ENCODE measurements at places on chromosomes 16 and 17.

DNA sequence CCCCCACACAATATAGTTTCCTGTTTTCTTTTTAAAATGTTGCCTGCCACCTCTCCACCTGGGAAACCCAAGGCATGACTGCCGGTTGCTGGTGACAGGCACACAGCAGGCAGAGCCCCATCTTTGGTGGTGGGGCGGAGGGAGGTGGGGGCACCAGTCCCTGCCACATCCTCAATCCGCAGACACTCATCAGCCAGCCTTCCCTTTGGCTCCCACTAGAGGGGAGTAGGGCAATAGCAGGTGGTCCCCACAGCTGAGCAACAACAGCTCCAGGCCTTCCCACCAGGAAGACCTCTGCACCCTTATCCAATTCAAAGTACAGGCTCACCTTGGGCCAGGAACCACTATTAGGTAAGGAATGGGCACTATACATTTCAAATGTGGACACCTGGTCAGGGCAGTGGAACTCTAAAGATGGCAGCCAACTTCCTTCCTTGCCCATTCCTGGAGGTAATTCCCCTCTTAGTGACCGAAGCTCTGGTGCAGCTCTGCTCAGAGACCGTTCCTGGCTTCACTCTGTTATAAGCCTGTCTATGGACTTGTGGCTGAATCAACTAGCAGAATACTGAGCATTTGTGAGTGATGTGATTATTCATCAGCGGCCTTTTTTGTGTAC, 13.9 kb downstream of the RECQL5 start:
- DNase-seq, result no peak

GRCh38 chr16:17233318-17234002, 237.3 kb downstream of the XYLT1 start:
- DNase-seq, result no peak

DNA sequence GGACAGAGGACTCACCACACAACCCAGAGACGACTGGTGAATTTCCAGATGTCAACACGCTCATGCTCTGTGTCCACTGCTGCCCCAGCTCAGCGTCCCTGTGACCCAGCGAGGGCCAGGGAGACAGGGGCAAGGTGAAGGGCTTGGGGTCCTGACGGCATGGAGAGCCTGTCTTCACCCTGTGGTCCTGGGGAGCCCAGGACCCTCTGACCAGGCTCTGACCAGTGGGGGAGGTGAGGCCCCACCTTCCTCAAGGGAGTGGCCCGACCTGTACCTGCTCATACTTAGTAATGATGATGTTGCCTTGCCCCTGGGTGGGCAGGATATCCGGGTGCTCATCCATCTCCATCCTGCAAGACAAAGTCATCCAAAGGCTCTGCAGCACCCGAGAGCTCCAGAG, 39.8 kb downstream of the TNFRSF13B start:
- no peak for DNase-seq

DNA sequence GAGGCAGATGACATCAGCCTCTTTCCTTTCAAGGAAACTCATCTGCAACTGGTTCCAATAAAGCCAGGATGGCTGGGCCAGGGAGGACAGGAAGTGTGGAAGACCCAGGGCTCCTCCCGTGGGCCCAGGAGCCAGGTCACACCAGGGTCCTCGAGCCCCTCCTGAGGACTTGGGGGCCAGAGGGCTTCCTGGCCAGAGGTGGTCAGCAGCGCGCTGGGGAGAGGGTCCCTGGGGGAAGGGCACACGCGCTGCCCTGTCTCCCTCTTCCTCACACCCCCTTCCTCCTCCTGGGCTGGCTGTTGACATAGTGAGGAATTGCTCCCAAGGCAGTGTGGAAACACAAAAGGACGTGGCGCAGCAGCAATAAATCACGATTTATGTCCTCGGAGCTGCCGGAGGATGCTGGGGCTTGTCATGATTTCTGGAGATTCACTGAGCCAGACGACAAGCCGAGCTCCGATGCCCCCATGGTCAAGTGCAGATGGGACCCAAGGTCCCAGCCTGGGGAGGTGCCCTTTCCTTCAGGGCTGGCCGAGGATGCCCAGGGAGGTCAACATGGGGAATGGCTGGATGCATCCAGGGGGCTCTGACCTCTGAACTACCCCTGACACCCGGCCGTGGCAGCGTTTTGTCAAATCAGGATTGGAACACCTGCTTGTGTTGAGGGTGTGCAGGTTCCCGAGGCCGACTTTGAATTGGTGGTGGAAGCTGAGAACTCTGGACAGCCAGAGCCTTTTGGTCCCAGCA, 152.6 kb downstream of the IRF8 start:
- DNase-seq, result no peak

DNA sequence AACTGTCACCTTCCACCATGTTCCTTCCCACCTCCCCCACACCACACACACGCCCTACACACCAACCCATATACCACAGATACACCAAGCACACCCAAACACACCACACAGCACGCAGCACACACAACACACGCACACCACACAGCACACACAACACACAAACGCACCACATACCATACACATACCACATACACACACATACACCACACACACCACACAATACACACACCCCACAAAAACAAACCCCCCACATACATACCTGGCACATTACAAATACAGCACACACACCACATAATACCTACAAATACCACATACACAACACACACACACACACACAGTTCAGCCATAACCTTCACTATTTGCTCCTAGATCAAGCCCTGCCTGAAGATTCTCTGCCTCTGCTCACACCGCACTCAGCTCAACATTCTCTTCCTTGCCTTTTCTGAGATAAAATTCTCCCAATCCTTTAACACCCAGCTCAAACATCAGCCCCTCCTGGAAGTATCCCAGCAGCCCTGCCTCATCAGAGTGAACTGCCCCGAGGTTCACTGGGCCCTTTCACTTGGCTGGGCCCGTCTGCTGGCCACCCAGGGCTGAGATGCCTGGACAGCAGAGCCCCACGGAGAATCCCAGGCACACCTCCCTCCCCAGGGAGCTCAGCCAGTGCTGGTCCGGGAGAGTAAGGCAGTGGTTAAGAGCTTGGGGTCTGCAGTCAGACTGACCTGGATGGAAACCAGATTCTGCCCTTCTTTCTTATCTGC, 31.9 kb upstream of the CPNE2 start:
- DNase-seq, result no peak

- no peak for DNase-seq
These were observed 9.3 kb upstream of the SLC16A5 start for GRCh38 chr17:75078284-75079022.

DNA sequence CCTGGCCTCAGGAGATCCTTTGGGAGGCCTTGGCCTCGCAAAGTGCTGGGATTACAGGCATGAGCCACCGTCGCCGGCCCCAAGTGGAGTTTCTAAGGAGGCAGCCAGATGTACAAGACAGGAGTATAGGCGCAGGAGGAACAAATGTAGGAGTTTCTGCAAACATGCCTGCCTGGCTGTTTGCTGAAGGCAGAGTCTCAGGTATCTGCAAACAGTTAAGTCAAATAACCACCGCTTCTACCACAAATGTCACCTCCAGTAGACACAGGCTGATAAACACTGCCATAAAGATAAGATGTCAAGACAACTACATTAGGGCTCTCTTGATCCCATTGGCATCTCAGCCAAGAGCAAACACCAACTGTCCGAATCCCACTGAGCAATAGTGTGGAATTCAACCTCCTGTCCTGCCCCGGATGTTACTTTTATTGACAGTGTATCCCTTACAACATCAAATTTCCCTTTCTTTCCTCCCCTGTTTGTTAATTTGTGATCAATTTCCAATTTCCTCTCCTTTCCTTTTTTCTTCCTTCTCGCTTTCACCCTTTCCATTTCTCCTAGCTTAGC, 5.6 kb upstream of the COG1 start:
- DNase-seq, result no peak
